ENCODE measurements at places on chromosomes 2 and 18.

DNA sequence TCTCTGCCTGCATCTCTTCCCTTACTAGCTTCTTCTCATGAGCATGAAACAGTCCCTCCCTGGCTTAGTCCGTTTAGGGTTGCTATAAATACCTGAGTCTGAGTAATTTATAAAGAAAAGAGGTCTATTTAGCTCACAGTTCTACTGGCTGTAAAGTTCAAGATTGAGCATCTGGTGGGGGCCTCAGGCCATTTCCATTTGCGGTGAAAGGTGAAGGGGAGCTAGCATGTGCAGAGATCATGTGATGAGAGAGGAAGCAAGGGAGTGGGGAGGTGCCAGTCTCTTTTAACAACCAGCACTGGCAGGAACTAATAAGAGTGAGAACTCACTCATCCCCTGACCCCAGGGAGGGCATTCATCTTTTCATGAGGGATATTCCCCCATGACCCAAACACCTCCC is 26.8 kb downstream of the RHBDD1 start:
- no peak for DNase-seq

- no peak for DNase-seq
Measured at GRCh38 chr2:202512176-202512575, 122.6 kb upstream of the FAM117B start.

DNA sequence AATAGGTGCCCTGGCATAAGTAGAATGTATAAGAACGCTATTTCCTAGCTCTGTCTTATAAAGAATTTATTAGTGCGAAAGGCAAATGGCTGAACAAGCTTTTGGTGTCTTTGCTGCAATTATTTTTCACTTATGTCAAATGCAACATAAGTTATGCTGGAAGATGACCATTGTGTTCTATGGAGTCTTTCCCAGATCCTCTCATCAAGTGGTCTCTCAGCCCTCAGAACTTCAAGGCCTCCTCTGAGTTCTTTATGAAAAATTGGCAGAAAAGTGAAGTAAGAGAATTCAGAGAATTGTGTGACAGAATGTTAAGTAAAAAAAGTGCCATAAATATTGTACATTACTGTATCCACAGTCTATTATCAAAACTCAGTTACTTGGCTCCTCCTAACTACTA is 75.2 kb downstream of the RIT2 start:
- DNase-seq: no peak

GRCh38 chr18:6547476-6547875 is 132.8 kb upstream of the L3MBTL4 start:
- DNase-seq: no peak

- DNase-seq: no peak
Measured at GRCh38 chr2:33104726-33105125, 158.0 kb downstream of the LTBP1 start.

DNA sequence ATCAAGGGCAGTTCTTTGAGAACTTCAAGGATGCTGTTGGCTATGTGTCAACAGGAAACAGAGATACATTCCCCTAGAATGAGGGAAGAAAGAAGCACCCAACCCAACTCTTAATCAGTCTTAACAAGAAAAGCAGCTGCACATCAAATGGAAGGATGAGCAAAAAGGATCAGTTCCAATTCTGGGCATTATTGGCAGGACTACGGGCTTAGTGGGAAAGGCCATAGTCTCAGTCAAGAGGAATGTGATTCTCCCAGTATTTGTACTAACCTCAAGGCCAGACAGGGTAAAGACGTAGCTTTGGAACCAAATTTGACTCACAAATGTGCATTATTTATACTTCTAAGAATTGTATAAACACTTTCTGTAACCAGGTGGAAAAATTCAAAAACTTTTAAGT is 18.2 kb downstream of the BMP10 start:
- DNase-seq: peak; percentile 32

DNA sequence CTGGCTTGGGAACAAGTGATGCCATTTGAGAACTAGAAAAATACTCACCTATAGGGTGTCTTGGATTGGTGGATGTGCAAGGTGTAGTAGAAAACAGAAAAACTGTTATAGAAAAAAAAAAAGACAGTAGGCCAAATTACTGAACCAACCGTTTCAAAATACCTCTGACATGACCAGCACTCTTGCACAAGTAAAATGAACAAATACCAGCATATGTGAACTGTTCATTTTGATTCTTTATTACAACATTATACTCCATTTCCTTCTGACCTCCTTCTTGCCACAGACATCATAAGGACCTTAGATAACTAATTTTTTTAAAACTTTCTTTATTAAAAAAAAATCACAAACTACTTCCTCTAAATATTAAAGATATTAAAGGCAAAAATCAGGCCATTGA is 125.5 kb downstream of the ATAD2B start:
- DNase-seq: no peak

DNA sequence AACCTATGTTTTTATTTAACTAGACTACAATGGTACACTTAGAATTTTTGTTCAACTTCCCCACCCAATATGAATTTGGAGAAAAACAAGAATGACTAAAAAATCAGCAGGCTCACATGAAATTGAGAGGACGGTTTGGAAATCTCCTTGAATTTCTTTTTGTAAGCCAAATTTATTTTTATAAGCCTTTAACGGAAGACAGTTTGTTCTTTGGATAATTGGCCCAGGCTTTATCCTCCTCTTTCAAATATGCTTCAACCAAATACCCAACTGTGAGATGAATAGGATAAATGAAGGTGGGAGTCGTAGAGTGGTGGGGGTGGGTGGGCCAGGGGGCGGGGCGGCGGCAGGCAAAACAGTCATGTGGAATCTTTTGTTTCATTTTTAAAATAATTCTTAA is 60.6 kb downstream of the FMNL2 start:
- DNase-seq: no peak

DNA sequence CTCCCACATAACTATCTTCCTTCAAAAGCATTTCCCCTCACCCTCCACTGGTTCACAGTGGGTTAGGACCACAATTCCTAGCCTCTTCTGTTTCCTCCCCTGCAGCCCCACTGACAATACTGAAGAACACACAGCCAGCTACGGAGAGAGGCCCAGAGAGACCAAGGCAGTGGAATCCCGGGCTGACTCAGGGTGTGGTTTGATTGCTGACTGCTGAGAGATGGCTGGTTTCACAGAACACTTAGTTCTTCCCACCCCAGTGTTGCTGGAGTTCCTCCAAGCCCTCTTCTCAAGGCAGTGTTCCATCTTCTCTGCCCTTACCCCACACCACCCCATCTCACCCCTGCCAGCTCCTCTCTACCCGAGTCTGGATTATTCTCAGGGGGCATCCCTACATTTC is 43.3 kb upstream of the ZFP36L2 start:
- no peak for DNase-seq

DNA sequence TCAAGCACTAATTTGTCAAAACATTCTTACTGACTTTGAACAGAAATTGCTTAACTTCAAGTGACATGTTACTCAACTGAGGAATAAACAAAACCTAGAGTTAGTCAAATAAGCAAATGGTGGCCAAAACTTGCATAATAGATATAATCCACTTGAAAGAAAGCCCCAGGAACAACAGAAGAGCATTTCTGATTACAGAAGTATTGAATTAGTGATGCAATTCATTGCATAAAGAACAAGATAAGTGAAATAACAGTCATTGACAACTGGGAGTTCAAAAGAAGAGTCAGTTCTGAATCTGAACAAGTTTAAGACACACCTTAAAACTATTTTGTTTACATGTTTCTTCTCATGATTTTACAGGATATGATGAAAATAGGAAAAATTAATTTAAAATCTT is 30.8 kb downstream of the COBLL1 start:
- DNase-seq: no peak

DNA sequence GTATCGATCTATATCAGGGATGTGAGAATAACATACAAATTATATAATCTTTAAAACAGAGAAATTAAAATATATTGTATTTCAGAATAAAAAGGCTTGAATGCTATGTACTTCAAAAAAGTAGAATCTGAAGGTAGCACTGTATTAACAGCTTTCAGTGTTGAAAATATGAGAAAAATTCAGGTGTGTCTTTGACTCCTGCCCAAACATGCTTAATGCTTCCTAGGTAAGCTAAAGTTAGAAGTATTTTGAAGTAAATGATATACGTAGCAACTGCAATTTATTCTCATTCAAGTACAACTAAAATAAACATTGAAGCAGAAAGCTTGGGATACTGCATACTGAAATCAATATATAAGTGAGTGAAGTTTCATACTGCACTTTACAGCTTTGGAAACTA is 1082.0 kb upstream of the ACVR2A start:
- no peak for DNase-seq

- no peak for DNase-seq
Measured at GRCh38 chr2:76749858-76750257, 772.3 kb downstream of the LRRTM4 start.

DNA sequence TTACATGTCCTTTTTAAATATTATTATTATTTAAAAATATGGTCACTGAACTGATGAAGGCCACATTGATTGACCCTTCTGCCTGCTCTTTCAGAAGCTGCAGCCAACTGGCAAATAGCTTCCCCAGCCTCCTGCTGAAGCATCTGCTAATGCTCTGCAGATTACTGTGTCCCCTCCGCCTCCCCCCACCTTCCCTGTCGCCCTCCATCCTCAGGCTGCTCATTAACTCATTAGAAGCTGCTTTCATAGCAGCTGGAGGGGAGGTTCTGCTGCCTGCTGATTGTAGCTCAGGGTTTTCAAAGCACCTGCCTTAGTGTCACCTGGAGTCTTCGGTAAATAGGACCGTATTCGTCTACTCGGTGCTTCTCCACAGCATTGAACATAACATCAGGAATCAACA is 24.8 kb upstream of the LMAN1 start:
- DNase-seq: no peak

GRCh38 chr18:21004726-21005125 is 106.9 kb downstream of the ROCK1 start:
- DNase-seq: no peak

DNA sequence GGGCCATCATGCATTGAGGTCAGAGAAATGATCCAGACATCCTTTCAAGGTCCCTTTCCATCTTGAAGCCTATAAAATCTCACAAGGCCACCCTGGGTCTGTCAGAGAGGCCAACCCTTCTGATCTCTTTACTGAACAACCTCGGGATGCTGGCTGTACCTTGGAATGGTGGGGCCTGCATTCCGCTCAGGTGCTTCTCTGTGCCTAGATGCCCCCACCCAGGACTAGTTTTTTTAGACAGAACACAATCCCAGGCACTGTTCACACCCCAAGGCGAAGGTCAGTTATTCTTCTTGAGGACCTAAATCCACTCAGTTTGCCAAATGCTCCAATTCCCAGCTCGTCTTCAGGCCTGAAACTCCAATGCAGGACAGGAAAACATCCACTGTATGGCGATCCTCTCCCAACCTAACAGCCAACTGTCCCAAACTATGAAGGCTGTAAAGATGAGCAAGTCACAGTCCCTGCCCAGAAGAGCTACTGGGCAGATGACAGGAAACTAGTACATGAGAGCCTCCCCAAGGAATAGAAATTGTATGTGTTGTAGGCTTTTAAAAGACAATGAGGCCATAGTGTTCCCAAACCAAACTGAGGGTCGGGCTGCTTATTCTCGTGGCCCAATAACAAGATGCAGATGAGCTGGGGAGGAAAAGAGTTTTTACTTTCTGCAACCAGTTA is 154.4 kb upstream of the ACAA2 start:
- DNase-seq: no peak

DNA sequence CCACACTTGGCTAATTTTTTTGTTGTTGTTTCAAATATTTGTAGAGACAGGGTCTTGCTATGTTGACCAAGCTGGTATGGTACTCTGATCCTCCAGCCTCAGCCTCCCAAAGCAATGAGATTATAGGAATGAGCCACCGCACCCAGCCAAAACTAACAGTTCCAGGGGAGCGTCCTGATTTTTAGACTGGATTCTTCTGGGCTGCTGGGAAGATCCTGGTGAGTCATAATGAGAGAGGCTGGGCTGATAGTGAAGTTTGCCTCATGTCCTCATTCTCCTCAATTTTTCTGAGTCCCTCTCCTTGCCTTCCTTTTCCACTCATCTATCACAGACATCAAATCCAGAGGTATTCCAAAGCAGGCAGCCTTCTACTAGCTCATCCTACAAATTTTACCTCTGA is 81.3 kb downstream of the VSNL1 start:
- no peak for DNase-seq

DNA sequence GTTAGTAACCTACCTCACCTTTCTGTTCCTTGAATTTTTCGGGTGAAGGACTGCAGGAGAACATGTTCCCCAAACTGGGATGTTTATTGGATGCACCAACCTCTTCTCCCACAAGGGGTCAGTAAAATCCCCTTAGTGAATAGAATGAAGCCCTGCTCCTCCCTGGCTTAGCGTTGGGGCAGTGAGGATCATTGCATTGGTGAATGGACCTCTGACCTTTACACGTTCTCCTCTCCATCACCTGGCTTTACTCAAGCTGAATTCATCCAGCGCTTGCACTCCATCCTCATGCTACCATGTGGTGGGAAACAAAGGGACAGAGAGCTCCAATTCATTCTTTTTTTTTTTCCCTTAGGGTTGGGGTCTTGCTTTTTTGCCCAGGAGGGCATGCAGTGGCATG is 157.2 kb downstream of the MIB1 start:
- peak; percentile 73 for DNase-seq

DNA sequence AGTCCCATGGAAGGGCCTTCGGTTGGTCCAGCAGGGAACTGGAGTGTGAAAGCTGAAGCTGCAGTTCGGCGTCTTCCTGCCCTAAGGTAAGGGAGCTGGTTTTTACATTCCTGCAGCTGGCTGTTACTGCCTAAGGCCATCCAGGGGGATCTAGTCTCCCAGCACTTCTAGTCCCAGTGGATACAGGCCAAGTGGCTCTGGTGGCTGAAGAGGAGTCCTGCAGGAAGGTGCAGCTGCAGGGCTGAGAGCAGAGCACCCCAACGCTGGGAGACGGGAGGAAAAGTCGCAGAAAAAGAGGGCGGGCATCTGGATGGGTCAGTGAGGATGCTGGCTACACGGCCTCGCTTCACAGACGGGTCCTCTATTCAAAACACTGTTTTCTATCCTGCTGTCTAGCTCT is 225.0 kb upstream of the HS6ST1 start:
- DNase-seq: peak; percentile 95

- DNase-seq: no peak
Measured at GRCh38 chr18:44594799-44595467, 85.8 kb upstream of the SETBP1 start.

GRCh38 chr2:50623244-50623643 is 408.7 kb downstream of the NRXN1 start:
- DNase-seq: no peak

- DNase-seq: no peak
Measured at GRCh38 chr2:190659553-190659952, 10.7 kb downstream of the NAB1 start.

DNA sequence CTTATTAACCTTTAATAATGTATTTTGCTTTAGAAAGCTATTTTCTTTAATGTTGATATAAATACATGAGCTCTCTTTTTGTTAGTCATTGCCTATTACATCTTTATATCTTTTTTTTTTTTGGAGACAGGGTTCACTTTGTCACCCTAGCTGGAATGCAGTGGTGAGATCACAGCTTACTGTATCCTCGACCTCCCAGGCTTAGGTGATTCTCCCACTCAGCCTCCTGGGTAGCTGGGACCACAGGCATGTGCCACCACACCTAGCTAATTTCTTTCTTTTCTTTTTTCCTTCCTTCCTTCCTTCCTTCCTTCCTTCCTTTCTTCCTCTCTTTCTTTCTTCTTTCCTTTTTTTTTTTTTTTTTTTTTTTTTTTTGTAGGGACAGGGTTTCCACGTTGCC is 15.4 kb downstream of the NAB1 start:
- DNase-seq: no peak

Measured in ELF-1 (cell line).